Esophagus squamous epithelium (tissue), 5 donors: ENCODE measurements at places on chromosomes 2 and 18.

GRCh38 chr2:30756971-30757370, 50.3 kb downstream of the CAPN13 start:
- no peak for DNase-seq

GRCh38 chr2:124692707-124693106, 667.6 kb downstream of the CNTNAP5 start:
- no peak for DNase-seq

DNA sequence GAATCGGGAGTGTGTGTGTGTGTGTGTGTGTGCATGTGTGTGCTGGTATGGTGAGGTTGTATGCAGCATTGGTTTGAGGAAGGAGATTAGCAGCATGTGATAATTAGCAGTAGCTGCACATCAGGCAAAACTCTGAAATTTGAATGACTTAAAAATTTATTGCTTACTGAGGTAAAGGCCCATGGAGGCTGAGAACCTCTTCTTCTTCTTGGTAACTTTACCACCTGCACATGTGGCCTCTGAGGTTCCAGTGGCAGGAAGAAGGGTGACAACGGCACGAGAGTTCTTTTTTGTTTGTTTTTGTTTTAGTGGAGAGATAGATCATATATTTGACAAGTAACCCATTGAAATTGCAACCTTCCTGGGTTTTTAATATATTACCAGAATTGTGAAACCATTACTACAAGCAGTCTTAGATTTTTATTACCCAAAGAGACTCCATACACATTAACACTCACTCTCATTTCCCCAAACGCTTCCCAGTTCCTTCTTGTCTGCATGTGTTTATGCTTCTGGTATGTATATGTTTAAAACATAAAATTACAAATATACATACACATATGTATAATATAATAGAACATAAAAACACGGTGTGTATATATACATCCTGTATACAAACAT, 292.1 kb downstream of the PTGR3 start:
- DNase-seq: no peak

DNA sequence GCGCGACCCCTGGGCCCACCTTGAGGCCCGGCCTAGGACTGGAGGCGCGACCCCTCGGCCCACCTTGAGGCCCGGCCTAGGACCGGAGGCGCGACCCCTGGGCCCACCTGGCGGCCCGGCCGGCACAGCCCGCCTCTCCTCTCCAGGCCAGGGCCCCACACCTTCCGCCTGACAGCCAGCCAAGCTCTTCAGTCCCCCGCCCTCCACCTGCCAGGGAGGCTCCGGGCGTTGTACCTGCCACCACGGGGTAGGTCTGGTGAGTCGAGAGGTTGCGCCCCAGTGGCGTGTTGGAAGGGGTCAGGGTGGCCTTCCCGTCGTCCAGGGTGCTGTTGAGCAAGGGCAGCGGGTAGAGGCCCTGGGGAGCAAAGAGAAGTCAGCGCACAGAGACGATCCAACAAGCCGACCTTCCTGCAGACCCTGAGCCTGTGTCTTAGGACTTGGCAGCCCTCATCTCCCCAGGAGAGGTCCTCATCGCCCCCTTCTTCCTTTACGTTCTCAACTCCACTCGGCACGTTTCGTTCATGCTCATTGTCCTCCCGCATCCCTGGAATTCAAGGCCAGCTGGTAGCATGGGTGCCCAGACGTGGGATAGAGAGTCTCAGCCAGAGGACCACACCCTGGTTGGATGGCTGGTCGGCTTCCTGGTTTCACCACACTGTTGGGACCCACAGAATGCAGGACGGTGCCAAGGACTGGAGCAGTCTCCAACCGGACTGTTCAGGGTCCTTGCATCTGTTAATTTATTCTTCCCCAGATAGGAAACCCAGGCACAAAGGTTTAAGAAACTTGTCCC, 42.2 kb downstream of the PAX8 start:
- no peak for DNase-seq

DNA sequence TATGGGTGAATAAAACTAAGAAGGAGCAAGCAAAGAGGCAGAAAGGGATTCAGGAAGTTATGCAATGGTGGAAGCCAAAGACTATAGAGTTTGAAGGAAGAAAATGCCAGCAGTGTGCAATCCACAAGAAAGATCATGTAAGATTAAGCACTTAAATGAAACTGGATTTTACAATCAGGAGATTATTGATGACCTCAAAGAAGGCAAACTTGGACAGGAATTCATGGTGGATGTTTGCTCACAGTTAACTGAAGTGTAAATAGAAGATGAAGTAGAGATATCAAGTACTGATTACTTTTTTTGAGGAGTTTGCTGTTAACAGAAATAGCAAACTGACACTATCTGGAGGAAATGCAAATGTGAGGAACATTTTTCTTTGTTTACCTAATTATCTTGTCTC, 308.9 kb downstream of the RND3 start:
- no peak for DNase-seq
